Ammon's horn (tissue), 1 donor: ENCODE measurements at places on chromosomes 3 and 15.

DNA sequence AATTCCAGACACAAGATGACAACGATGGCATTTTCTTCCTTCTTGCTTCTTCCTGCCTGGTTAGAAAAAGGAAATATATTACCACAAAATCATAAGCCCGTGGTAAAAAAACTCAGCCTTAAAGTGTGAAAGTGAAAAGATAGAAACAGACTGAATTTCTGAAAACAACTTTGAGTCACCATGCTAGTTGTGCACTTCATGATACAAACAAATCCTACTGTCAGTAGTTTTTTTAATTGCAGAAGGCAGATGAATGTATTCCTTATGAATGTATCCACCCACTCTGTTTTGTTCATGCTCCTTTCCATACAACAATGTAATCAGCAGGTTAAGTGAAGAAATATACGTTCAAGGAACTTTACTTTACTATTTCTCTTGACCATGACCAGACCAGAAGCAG, 1144.7 kb downstream of the OTOL1 start:
- DNase-seq, result no peak

- no peak for DNase-seq
Observed at GRCh38 chr3:129603561-129603942, 2.9 kb downstream of the PLXND1 start.

DNA sequence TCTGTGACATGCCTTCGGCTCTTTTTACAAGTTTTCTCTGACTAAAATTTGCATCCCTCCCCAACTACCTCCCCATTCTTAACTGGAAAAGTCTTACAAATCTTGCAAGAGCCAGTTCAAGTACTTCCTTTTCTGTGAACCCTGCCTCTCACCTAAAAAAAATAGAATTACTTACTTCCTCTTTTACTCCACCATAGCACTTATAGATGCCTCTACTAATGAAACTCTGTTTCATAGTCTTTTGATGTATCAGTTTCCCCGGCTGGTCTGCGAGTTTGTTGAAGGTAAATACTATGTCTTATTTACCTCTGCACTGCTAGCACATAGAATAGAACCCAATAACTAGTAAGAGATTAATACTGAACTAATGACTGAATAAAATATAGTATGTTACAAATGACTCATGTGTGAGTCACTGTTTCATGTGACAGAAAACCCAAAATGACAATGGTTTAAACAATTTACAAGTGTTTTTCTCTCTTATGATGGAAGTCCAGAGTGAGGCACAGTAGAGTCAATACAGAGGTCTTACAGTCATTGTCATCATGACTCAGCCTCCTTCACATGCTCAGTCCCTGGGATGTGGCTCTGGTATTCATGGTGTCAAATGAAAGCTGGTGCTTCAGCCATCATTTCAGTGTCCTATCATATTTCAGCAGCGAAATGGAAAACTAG, 393.5 kb downstream of the RSL24D1 start:
- peak; percentile 5 for DNase-seq

DNA sequence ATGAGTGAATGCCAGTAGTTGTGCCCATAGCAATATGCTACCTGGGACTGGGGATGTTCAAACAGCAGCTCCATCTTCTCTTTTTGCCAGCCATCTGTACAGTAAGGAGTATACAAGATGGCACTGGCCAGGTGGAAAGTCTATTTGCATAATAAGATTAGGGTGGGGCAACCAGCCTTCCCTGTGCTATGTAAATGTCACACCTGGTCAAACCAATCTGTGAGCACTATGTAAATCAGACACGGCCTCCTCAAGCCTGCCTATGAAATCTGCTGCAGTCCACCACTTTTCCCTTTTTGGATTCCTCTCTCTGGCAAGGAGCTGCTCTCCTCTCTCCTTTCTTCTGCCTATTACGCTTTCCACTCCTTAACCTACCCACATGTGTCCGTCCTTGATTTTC, 53.0 kb downstream of the C3orf80 start:
- DNase-seq, result no peak

GRCh38 chr3:104825116-104825515, 541.6 kb upstream of the ALCAM start:
- DNase-seq, result peak; percentile 7

DNA sequence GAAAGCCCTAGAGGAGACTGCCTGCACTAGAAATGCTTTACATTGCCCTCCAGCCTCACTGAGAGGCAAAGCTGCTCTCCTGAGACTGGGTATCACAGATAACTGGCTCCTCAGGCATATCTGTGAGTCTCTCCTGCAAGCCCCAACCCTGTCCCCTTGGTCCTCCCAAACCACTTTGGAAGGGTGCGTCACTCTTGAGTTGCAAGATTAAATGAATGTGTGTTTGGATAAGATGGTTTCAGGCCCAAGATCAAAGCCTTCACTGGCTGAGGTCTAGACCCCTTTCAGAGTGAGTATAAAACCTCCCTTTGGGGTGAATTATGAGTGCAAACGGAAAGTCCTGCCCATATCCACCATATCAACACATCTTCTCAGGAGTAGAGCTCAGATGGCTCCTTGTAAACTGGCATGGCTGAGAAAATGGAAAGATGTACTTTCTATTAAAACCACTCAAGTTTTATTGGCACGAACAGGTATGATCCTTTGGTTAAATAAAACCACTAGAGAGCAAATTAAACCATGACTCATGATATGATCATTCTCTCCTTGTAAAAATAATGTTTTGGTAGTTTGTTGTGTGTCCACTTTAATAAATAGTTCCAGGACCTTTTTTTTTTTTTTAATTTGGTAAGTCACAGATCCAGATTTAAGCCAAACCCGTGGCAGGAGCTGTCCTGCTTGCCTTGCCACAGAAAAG, 164.0 kb downstream of the CHST2 start:
- DNase-seq, result no peak

- DNase-seq, result peak; percentile 55
Observed at GRCh38 chr15:35519541-35520149, 26.3 kb downstream of the DPH6 start.

- no peak for DNase-seq
Observed at GRCh38 chr3:187612656-187613055, 57.5 kb downstream of the SST start.

GRCh38 chr3:25130724-25131520, 297.1 kb upstream of the RARB start:
- DNase-seq, result no peak

DNA sequence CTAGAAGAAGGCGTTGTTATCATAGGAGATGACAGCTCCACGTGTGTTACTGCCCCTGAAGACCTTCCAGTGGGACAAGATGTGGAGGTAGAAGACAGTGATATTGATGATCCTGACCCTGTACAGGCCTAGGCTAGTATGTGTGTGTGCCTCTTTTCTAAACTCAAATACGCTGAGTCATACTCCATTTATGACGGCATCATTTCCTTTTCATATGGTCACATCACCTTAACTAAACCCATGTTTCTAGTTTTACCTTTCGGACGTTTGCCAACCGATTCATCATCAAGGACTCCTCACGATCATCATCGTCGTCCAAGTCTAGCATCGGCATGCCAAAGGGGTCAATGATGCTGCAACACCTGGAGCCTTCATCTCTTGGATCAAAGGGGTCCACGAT, 149.0 kb downstream of the CBLB start:
- DNase-seq, result no peak

GRCh38 chr3:108394563-108394962, 98.2 kb downstream of the HHLA2 start:
- no peak for DNase-seq

DNA sequence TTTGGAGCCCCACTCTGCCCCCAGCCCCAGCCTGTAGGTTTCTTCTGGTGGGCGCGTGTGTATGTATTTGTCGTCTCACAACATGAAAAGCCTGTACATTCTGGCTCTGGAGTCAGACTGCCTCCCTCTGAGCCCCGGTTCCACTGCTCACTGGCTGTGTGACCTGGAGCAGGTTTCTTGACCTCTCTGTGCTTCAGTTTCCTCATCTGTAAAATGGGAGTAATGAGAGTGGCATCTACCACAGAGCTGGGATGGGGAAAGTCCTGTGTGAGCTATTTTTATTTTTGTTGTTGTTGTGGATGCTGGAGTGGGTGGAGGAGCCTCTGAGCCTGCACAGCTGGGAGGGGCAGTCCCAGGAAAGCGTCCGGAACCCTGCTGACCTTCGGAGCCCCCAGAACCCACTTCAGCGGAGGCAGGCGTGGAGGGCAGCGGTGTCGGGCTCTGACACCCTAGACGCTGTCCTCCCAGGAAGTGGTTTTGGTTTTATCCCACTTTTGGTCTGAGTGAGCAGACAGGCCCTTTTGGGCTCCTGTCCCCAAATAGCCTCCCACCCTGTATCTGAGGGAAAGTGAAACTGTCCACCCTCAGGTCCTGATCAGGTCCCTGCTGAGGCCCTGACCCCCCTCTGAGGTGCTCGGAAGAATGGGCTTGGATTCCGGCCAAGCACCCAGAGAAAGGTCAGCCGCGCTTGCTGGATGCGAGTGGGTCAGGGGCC, 103.5 kb downstream of the CHSY1 start:
- no peak for DNase-seq

DNA sequence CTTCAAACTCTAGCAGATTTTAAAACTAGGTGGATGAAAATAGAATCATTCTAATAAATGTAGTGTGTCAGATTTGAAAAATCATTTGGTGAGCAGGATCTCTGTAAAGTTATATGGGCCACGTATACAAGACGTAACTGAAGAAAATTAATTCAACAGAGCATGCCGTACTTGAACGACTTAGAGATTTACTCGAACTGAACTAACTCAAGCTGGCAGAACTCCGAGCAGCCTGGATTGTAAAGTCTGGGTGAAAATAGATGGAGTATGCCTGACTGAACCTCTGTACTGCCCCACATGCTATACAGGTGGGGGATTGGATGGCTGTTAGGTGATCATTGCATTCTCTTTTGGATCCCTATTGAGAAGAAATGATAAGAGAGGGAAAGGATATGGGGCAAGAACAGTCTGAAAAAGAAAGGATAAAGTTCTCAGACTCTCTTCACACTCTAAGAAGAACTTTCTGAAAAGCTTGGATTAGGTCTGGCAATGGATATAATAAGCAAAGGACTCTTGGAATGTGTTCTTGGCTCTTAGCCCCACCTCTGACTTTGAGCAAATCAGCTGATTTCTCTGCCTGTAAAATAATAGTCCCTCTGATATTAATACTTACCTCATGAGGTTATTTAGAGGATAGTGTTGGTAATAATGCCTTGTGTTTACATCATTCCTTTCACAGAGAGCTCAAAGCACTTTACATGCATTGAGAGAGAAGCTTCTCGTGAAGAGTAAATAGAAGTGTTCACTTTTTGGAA, 147.5 kb downstream of the FILIP1L start:
- no peak for DNase-seq

- no peak for DNase-seq
Observed at GRCh38 chr3:29520764-29521163, 239.9 kb downstream of the RBMS3 start.

GRCh38 chr3:3288255-3288654, 108.8 kb upstream of the CRBN start:
- DNase-seq, result no peak

DNA sequence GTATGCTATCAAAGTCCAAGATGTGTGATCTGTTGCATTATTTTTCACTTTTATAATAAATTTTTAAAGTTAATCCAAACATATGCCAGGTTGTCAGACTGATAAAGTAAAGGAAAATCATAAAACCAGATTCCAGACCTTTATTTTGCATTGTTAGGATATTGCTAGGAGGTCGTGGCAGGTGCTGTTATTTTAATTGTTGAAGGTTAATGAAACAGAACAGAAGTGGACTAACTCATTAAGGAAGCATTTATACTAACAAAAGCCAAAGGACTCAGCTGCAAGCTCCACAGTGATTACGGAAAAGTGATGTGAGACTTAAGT, 63.1 kb downstream of the DCLK3 start:
- no peak for DNase-seq

GRCh38 chr15:92676561-92676960, 21.0 kb upstream of the FAM174B start:
- no peak for DNase-seq

- peak; percentile 68 for DNase-seq
Observed at GRCh38 chr3:48715174-48715800, 1.7 kb downstream of the IP6K2 start.

GRCh38 chr3:43014956-43015355, 35.8 kb downstream of the GASK1A start:
- no peak for DNase-seq

GRCh38 chr3:136642711-136643110, 109.5 kb downstream of the STAG1 start:
- DNase-seq, result no peak

- no peak for DNase-seq
Observed at GRCh38 chr15:68666812-68667450, 88.1 kb downstream of the CORO2B start.

- DNase-seq, result no peak
Observed at GRCh38 chr3:170614214-170614966, 28.5 kb upstream of the SLC7A14 start.
